ENCODE measurements at places on chromosomes 1 and 21.

GRCh38 chr1:156839426-156840109, 19.3 kb downstream of the INSRR start:
- DNase-seq: no peak

DNA sequence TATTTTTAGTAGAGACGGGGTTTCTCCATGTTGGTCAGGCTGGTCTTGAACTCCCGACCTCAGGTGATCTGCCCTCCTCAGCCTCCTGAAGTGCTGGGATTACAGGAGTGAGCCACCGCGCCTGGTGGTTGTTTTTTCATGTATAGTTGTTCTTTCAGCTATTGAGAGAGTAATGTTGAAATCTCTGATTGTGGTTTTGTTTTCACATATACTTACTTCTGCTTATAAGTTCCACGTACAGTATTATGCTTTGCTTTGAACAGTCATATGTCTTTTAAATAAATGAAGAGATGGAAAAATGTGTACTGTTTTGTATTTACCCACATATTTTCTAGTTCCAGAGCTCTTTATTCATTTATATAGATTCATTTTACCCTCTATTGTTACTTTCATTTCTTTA, 44.5 kb downstream of the MARK1 start:
- no peak for DNase-seq

GRCh38 chr1:231695439-231696255, 69.1 kb downstream of the DISC1 start:
- DNase-seq: no peak

- no peak for DNase-seq
Observed at GRCh38 chr1:159802111-159802510, at the start of gene FCRL6. FCRL6 (plus strand) TSS chr1:159802360; CDS start chr1:159802425, 65 bp downstream.

- no peak for DNase-seq
Observed at GRCh38 chr1:20174937-20175666, 10.8 kb upstream of the UBXN10 start.

- DNase-seq: no peak
Observed at GRCh38 chr1:211985556-211986264, 49.6 kb downstream of the INTS7 start.

- DNase-seq: no peak
Observed at GRCh38 chr1:201625226-201625761, 86.4 kb downstream of the NAV1 start.

GRCh38 chr1:28510273-28510969, 4.6 kb downstream of the RCC1 start:
- DNase-seq: no peak

- no peak for DNase-seq
Observed at GRCh38 chr1:67689267-67690017, 4.4 kb downstream of the GADD45A start.

DNA sequence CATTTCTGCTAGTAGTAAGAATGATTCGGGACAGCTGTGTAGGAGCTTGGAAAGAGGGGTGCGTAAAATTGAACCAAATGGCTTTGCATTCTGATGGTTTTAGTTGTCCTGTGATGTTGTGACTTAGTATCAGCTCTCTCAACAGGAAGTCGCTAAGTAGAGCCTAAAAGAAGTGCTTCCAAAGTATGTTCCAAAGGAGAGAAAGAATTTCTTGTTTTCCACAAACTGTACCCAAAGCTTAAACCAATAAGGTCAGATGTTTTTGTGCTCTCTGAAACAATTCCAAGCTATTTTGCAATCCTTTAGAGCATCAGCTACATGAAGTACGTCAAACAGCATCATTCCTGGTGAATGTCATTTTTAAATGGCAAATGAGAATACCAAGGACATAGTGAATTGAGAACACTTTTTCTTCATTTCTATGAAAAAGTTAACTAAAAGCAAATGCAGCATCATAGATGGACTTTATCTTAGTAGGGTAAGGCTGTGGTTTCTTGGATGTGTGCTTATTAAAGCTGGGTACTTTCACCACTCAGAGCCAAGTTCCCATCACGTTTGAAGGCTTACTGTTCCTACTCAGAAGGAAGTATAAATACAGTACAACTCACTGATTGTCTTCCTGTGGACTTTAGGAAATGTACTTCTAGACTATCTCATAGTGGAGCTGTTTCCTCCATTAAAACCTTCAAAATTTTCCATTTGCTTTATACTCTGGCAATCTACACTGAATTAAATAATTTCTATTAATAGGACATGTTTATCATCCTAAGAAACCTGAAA, 148.6 kb downstream of the C1orf21 start:
- DNase-seq: no peak

GRCh38 chr1:160863061-160863773, 530 bp upstream of the CD244 start:
- no peak for DNase-seq

DNA sequence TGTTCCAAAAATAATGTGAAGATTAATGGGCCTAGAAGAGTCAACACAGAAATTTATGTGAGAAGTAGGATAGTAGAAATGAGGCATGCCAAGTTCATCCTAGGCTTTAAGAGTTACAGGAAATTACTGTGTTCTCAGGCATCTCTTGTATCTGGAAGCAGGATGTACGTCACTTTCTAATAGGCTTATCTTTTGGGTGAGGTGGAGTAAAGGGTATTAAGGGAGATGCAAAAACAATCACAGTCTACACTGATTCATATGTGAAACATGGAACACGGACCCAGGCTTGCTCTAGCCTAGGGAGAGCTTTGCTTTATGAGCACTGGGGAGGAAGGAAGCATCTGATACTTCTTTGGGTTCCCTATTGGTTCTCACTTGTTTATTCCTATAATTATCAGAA, 84.5 kb upstream of the RGS4 start:
- no peak for DNase-seq

DNA sequence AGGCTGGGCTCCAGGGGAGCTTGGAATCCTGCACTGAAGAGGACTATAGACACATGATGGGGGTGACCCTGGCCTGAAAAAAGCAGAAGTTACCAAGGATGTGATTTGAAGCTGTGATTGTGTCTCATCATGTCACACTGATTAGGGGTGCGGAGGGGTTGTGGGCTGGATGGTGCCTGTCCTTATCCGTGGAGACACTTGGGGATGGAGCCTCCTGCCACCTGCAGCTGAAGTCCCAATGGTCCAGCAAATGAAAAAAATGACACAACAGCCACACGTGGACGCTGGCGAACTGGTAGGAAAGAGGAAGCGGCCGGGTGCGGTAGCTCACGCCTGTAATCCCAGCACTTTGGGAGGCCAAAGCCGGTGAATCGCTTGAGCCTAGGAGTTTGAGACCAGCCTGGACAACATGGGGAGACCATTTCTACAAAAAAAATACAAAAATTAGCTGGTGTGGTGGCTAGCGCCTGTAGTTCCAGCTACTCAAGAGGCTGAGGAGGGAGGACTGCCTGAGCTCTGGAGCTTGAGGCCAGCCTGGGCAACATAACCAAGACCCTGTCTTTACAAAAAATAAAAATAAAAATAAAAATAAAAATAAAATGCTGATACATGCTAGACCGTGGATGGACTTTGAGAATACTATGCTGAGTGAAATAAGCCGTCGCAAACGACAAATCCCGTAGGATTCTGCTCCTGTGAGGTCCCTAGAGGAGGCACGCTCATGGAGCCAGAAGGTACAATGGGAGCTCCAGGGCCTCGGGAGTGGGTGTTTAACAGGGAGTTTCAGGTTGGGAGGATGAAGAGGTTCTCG, 838 bp upstream of the IBA57 start:
- no peak for DNase-seq

DNA sequence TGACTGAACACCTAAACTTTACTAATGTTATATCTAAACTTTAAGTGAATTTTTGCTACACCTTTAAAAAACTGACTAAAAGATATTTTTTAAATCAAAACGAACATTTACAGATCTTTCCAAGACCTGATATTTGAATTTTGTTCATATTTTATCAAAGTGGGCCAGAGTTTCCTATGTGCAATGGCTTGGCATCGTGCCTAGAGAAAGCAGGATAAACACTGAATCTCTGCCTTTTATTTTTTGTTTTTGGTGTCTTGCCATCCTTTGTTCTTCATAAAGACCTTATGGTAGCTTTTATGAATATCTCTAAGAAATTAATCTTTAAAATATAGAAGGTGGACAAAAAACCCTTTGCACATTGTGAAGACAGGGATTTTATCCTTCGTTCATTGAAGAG, 25.8 kb upstream of the VPS26C start:
- no peak for DNase-seq

- no peak for DNase-seq
Observed at GRCh38 chr1:55987491-55988249, 591.7 kb downstream of the PLPP3 start.

GRCh38 chr1:116379057-116379630, 6.1 kb downstream of the ATP1A1 start:
- DNase-seq: no peak

- no peak for DNase-seq
Observed at GRCh38 chr1:223233410-223234169, 90.5 kb upstream of the TLR5 start.

GRCh38 chr1:201088901-201089525, 23.2 kb downstream of the CACNA1S start:
- no peak for DNase-seq

DNA sequence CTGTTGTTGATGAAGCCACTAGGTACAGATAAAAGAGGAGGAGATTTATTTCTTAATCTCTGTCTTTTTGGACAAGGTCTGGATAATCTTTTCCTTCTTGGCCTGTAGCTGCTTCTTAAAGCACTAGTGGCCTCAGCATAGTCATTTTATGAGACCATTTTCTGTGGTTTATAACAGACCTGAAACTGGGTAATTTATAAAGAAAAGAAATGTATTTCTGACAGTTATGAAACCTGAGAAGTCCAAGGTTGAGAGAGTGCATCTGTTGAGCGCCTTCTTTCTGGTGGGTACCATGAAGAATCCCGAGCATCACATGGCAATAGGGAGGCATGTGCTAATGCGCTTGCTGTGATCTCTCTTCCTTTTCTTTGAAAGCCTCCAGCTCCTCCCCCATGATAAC, 36.7 kb upstream of the PDC start:
- DNase-seq: no peak

- no peak for DNase-seq
Observed at GRCh38 chr1:31815307-31815645, 546 bp downstream of the SPOCD1 start.

GRCh38 chr1:22635436-22635835, 992 bp upstream of the C1QA start:
- no peak for DNase-seq

All from esophagus squamous epithelium (tissue), 5 donors.